Right kidney (tissue), 9 donors: ENCODE measurements at places on chromosomes 16 and 17.

DNA sequence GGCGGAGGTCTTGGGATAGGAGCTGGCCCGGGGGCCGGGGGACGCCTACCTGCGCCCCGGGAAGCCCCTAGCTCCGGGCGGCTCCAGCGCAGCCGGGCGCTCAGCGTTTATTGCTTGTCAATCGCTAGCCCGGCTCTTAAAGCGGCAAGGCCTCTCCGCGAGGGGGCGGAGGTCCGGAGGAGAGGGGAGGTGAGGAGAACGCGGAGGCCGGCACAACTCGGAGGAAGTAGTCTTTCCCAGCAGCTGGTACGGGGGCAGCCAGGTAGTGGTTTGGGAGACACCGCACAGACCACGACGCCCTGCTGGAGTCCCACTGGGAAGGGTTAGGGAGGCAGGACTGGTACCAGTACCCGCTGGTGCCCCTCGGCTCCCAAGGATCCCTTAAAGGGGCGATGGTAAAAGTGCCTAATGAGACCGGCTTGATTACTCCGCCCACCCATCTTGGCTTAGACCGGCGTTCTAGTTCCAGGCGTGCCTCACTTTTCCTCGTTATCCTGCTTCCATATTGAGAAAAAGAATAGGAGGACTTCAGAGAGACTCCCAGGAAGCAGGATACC is at the start of gene MPP2:
Gene MPP2 (minus strand): TSS at position 112 of the 557 bp plus-strand sequence. CDS start 3,076 bp downstream, outside the sequence.
- DNase-seq = peak; percentile 97

DNA sequence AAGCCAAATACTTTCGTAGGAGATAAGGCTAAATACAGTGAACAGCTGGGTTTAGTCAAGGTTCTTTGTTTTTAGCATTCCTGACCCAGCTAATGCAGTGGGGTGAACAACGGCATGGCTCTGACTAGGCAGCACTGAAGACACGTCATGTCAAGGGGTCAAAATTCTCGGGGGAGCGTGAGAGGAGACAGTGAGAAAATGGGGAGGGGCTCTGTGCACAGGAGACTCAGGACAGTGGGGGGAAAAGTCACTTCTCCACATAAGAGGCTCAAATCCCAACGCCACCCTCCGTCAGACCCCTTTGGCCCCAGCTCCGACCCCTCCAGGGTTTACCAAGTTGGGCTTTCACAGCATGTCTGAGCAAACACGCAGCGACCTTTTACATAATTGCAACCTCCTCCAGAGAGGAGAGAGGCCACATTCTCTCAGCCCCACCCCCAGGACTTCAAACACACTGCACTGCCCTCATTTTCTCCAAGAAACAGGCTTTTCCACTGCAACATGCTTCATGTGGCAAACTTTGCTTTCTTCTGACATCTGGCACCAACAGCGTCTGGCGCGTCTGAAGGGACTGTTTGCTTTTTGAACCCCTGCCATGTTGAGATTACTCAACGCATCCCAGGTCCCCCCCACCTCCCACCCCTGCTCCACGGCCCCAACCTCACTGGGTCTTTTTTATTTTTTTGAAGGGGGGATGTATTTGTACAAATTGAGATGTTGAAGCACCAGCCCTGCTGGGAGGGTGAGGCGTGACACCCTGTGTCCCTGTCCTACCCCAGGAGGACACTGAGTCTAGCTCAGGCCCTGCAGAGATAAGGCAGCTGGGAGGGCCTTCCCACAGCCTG is 30.0 kb downstream of the AXIN2 start:
- peak; percentile 79 for DNase-seq

- no peak for DNase-seq
These were observed 11.4 kb downstream of the CDC42EP4 start for GRCh38 chr17:73300392-73300791.

DNA sequence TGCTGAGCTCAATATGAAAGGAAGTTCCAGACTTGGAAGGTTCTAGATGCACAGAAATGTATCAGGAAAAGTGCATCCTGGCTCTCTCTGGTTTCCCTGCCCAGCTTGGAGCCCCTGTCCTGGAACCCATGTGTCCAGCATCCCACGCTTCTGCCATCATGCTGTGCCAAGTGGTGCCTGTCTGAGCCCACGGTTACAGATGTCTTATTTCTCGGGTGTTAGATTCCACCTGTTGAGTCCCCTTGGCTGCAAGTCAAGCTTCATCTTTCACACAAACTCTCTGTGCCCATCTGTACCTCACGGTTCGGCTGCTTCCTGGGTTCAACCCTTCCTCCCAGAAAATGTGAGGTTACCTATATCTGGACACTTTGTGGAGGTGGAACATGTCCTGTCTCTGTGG is 22.5 kb downstream of the OR1D5 start:
- no peak for DNase-seq

DNA sequence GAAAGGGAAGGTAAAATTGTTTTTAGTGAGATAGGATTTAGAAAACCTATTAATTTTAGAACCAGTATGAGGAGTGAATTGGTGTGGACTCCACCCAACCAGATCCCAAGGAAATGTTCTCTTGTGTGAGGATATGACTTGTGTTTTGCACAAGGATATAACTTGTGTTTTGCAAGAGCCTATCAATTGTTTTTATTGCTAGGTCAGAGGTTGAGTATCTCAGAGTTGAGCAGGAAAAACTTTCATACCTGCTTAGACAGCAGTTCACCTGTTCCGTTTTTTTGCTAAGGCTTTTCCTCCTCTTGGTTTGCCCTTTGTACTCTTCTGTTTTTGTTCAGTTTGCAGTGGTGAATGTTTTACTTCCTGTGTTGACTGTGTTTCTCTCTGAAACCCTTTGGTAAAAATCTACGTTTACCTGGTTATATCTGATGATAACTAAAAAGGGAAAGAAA is 5.1 kb downstream of the NBR1 start:
- DNase-seq = no peak

GRCh38 chr16:53098526-53099317 is 43.9 kb downstream of the CHD9 start:
- peak; percentile 70 for DNase-seq

GRCh38 chr17:44170499-44171201 is at the start of gene ASB16:
Gene ASB16 (plus strand): TSS chr17:44170704. CDS start chr17:44170790, 86 bp downstream.
- peak; percentile 66 for DNase-seq

- DNase-seq = no peak
These were observed 5.6 kb upstream of the RNPS1 start for GRCh38 chr16:2273484-2273883.

DNA sequence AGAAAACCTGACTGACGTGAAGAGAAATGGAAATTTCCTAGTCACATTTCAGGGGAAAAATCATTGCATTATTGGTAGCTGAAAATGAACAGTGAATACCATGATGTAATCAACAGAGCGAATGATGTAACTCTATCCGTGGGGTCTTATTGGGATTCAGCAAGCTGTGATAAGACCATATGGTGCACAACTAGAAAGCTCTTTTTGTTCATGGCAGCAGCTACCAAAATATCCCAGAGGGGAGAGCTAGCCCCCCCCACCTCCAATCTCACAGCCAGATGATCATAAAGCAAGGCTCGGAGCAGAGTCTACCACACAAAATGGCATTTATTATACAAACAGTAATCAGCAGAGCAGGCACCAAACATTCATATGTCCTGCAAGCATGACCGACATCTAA is 22.2 kb upstream of the DNAH17 start:
- DNase-seq = no peak

DNA sequence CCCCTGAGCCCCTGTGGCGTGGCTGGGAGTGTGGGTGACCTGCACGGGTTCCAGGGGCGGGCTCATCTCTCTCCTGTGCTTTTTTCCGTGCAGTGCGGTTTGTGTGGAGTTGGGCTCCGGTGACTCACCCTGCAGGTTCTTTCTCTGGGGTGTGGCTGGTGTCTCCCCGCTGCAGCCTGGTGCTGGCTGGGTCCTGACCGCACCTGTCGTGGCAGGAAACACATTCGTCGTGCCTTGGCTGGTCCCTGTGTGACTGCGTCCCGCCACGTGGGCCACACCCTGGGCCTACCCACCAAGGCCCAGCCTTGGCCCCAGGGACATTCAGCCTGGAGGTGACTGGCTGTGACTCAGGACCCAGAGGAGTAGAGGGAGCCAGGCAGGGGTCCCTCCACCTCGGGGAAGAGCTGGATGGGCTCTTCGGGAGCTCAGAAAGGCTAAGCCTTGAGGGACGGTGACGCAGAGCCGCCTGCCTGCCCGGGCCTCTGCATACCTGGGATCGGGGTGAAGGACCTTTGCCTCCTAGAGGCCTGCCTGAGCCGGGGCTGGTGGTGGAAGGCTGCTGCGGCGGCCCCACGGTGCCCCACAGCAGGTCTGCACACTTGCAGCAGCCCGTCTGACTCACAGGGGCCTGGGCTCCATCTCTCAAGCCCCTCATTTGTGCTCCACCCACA is 7.8 kb downstream of the TRAF7 start:
- DNase-seq = no peak

- DNase-seq = peak; percentile 49
These were observed 8.1 kb downstream of the MEIOB start for GRCh38 chr16:1863681-1864460.

GRCh38 chr16:56279132-56279531 is 87.8 kb downstream of the GNAO1 start:
- no peak for DNase-seq

DNA sequence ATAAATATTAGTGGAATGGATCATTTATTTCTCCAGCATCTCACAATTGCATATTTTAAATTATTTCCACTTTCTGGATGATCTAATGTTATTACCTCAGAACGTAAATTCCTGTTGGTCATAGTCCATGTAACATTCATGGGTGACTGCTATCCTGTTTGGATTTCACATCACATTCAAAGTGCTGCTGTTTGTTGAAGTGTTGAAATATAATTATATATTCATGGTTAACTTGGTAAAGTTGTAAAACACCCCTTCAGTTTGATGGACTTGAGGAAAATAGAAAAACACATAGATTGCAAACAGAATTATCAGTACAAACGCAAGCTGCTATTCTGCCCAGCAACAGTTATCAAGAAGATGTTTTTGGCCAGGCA is 59.6 kb downstream of the TANGO6 start:
- no peak for DNase-seq

DNA sequence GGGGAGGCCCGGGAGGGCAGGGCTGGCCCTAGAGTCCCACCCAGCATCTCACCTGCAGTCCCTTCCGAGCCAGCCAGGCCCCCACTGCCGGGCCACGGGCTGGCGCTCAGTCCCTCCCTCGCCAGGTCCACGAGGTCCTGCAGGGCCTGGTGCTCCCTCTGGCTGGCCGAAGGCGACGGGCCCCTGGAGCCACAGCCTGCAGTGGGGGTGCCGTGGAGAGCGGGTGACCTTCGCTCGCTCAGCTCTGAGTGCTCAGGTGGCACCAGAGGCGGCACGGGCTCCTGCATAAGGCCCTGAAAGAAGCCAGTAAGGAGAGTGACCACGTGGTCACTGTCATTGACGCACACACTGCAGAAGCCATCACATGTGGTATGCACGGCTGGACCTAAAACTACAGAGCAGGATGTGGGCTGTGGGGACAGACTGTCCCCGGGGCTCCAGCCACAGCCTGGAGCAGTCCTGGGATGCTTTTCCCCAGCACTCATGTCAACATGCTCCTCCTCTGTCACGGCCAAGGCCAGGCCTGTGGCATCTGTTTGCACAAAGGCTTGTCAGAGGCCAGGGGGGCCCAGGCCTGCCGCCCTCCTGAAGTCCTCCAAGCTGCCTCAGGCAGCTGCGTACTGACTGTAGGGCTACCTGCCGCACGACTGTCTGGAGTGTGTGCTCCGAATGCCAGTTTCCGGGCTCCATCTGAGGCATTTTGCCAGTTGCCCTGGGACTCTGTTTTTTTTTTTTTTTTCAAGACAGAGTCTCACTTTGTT is 15.1 kb downstream of the SLX4 start:
- DNase-seq = no peak

DNA sequence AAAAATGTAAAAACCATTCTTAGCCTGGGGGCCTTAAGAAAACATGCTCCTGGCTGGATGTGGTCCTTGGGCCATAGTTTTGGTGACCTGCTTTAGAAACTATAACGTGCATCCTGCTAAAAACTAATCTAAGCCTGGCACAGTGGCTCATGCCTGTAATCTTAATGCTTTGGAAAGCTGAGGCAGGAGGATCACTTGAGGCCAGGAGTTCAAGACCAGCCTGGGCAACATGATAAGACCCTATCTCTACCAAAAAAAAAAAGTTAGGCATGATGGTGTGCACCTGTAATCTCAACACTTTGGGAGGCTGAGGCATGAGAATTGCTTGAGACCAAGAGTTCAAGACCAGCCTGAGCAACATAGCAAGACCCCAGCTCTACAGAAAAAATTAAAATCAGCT is 183.8 kb upstream of the CHMP6 start:
- DNase-seq = no peak

DNA sequence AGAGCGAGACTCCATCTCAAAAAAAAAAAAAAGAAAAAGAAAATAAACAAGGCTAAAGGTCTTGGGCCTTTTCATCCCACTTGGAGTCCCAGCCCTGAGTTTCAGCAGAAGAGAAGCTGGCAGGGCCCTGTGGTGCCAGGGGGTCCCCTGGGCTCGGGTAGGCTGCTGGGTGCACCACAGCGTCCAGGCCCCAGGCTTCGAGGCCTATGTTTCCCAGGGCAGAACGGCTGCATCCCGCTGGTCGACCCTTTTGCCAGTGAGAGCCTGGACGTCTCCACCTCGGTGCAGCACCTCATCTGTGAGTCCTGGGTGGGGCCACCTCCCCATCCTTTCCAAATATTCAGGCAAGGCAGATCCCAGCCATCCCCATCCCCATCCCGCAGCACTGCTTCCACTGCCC is 2.2 kb downstream of the TMEM235 start:
- DNase-seq = no peak

- DNase-seq = no peak
These were observed 80.5 kb downstream of the SMG6 start for GRCh38 chr17:2222901-2223616.

GRCh38 chr17:76082326-76083251 is 3.6 kb downstream of the ZACN start:
- DNase-seq = no peak

- DNase-seq = peak; percentile 82
These were observed at the start of gene MYH10 for GRCh38 chr17:8630227-8630801. Gene MYH10 (minus strand): TSS chr17:8630725. CDS start chr17:8623246, 7,479 bp downstream.

- no peak for DNase-seq
These were observed 51.2 kb downstream of the LITAF start for GRCh38 chr16:11535494-11535893.

GRCh38 chr16:22862046-22862445 is 48.1 kb downstream of the HS3ST2 start:
- no peak for DNase-seq

GRCh38 chr17:67278363-67278762 is 33.4 kb upstream of the HELZ start:
- no peak for DNase-seq

- DNase-seq = peak; percentile 45
These were observed 472 bp downstream of the GALNS start for GRCh38 chr16:88856122-88856827.

DNA sequence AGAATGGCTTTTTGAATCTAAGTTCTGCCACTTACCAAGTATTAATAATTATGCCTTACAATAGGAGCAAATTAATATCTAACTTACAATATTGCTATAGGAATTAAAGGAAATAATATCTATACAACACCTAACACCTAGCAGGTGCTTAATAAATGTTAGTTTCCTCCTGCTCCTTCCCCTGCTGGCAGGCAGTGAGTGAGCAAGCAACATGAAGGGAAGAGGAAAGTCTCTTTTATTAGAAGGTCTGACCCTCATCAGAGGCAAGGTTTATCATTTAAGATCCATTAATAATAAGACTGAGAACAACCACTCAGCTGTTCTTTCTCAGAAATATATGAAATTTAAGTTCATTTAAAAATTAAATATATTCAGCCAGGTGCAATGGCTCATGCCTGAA is 6.7 kb upstream of the DYNC1LI2 start:
- no peak for DNase-seq

- DNase-seq = no peak
These were observed 132.6 kb downstream of the SNX11 start for GRCh38 chr17:48240122-48240521.

- no peak for DNase-seq
These were observed 44.4 kb downstream of the TNRC6A start for GRCh38 chr16:24773771-24774427.

GRCh38 chr16:68083861-68084503 is 1.2 kb upstream of the NFATC3 start:
- DNase-seq = no peak
